Naive thymus-derived CD4-positive, alpha-beta T cell (primary cell): ENCODE measurements at places on chromosomes 7 and 10. TPM values are rescaled to one million over a fixed set of nuclear protein-coding genes. Genes with fewer than 3 reads are reported as not detected.

DNA sequence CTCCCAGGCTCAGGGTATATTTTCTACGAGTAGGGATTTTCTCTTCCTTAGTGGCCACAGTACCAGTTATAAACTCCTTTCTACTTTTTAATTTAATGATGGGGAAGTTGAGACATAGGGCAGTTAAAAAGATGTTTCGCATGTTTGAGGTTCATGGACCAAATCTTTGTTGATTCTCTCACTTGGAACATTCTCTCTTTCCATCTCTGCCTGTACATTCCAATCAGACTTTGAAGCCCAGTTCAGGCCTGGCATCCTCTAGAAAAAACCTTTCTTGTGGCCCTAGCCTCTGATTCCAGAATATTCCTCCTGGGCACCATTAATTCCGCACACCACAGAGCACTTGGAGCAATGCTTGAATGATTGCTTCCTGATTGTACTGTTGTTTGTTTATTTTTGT lies 18.5 kb downstream of the SLC13A4 start:
- H3K36me3 ChIP-seq = no peaks in the 10 kb centered on the region
- H3K27ac ChIP-seq = no peak overlapping the region
- H3K4me3 ChIP-seq = no peak overlapping the region
- no peak for DNase-seq
- H3K27me3 ChIP-seq = no peaks in the 10 kb centered on the region

GRCh38 chr7:36128448-36129047 lies 24.5 kb upstream of the EEPD1 start:
- H3K4me1 ChIP-seq = no peaks in the 10 kb centered on the region
- DNase-seq = no peak
- H3K36me3 ChIP-seq = no peaks in the 10 kb centered on the region
- no peak overlapping the region for H3K4me3 ChIP-seq
- H3K27me3 ChIP-seq = no peaks in the 10 kb centered on the region
- H3K27ac ChIP-seq = no peak overlapping the region

DNA sequence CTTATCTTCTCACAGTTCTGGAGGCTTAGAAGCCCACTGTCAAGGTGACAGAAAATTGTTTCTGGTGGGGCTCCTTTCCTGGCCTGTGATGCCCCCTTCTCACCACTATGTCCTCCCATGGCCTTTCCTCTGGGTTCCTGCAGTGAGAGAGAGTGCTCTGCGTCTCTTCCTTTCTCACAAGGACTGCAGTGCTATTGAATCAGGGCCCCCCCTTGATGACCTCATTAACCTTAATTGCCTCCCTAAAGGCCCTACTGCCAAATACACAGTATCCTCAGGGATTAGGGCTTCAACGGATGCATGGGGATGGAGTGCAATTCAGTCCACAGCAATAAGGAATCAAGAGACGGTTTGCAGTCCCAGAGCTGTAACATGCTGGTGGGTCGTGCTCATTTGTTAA lies 82.0 kb upstream of the GRB10 start:
- H3K36me3 ChIP-seq = no peaks in the 10 kb centered on the region
- H3K4me3 ChIP-seq = no peak overlapping the region
- H3K4me1 ChIP-seq = no peaks in the 10 kb centered on the region
- DNase-seq = no peak
- H3K27me3 ChIP-seq = no peaks in the 10 kb centered on the region

DNA sequence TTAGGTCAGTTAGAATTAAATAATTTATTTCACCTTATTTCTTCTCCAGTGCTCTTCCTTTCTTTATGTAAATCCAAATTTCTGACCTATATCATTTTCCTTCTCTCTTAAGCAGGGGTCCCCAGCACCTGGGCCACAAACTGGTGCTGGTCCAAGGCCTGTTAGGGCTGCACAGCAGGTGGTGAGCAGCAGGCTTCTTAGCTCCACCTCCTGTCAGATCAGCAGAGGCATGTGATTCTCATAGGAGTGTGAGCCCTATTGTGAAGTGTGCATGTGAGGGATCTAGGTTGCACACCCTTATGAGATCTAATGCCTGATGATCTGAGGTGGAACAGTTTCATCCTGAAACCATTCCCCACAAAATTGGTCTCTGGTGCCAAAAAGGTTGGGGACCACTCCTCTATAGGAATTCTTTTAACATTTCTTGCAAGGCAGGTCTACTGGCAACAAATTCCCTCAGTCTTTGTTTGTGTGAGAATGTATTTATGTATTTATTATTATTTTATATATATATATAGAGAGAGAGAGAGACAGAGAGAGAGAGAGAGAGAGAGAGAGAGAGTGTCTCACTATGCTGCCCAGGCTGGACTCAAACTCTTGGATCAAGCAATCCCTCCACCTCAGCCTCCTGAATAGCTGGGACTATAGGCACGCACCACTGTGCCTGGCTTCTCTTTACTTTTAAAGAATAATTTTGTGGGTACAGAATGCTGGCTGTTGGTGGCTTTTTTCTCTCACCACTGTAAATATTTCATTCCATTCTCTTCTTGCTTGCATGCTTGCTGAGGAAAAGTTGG lies 4.3 kb upstream of the ABCC2 start:
- H3K27me3 ChIP-seq = no peaks in the 10 kb centered on the region
- no peak for DNase-seq
- no peak overlapping the region for H3K27ac ChIP-seq
- no peak overlapping the region for H3K4me3 ChIP-seq
- H3K36me3 ChIP-seq = no peaks in the 10 kb centered on the region

GRCh38 chr7:151727579-151728285 lies 149.2 kb downstream of the PRKAG2 start:
- H3K36me3 ChIP-seq = no peaks in the 10 kb centered on the region
- no peaks in the 10 kb centered on the region for H3K4me1 ChIP-seq
- H3K27me3 ChIP-seq = no peaks in the 10 kb centered on the region

GRCh38 chr10:111934931-111935330 lies 248.6 kb downstream of the GPAM start:
- no peak for DNase-seq
- no peak overlapping the region for H3K4me3 ChIP-seq
- no peaks in the 10 kb centered on the region for H3K4me1 ChIP-seq
- H3K27ac ChIP-seq = no peak overlapping the region
- H3K27me3 ChIP-seq = no peaks in the 10 kb centered on the region

DNA sequence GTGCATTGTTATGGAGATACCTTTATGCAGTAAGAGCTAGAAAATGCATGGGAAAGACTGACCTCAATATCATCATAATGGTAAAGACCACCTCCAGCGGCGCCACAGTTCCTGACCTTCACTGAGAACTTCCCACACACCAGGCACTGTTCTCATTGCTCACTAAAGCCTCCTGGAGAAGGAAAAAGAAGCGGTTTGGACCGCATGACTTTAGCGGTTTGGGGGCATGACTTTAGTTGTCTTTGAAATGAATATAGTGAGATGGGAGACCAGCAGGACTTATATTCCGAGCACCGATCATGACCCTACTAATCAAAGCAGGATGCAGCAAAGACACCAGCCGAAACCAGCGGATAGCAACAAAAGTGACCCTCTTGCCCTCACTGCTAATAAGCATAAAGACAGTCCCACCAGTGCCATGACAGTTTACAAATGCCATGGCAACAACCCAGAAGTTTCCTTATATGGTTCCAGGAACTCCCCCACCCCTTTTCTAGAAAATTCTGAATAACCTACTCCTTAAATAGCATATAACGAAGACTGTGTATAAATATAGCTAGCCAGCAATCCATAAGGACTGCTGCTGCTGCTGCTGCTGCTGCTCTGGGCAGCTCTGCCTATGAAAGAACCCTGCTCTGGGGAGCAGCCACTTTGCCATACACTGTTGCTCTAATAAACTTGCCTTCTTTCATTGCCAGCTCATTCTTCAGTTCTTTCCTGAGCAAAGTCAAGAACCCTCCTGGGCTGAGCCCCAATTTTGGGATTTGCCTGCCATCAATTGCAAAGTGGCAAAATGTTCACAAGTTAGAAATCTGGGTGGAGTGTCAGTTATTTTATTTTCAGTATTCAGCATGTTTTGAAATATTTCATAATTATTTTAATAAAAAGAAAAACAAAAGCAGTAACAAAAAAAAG lies 694.1 kb downstream of the SUGCT start:
- no peak overlapping the region for H3K4me3 ChIP-seq
- no peak for DNase-seq
- H3K27me3 ChIP-seq = no peaks in the 10 kb centered on the region
- H3K36me3 ChIP-seq = no peaks in the 10 kb centered on the region
- H3K27ac ChIP-seq = no peak overlapping the region
- H3K4me1 ChIP-seq = no peaks in the 10 kb centered on the region

GRCh38 chr7:113084496-113085172 lies 2.0 kb downstream of the GPR85 start:
- no peak for DNase-seq
- H3K27me3 ChIP-seq = no peaks in the 10 kb centered on the region
- H3K36me3 ChIP-seq = no peaks in the 10 kb centered on the region
- H3K27ac ChIP-seq = no peak overlapping the region
- no peak overlapping the region for H3K4me3 ChIP-seq

DNA sequence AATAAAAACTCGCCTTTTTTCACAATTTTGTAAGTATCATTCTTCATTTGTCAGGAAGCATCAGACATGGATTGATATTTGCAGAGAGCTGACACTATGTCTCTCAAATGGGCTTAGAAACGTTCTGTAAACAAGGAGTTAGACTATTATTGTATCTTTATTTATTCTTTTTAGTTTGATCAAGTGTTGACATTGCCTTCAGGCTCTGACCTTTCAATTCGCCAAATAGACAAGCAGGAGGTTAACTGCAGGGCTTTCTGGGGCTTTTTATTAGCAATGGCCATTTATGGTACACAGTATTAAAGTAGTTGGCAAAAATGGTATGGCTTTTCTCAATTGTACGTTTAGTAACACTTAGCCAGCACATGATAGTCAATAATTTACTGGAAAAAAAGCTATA lies 221.7 kb downstream of the ZWINT start:
- H3K27ac ChIP-seq = no peak overlapping the region
- H3K4me1 ChIP-seq = no peaks in the 10 kb centered on the region
- DNase-seq = no peak
- H3K4me3 ChIP-seq = no peak overlapping the region

DNA sequence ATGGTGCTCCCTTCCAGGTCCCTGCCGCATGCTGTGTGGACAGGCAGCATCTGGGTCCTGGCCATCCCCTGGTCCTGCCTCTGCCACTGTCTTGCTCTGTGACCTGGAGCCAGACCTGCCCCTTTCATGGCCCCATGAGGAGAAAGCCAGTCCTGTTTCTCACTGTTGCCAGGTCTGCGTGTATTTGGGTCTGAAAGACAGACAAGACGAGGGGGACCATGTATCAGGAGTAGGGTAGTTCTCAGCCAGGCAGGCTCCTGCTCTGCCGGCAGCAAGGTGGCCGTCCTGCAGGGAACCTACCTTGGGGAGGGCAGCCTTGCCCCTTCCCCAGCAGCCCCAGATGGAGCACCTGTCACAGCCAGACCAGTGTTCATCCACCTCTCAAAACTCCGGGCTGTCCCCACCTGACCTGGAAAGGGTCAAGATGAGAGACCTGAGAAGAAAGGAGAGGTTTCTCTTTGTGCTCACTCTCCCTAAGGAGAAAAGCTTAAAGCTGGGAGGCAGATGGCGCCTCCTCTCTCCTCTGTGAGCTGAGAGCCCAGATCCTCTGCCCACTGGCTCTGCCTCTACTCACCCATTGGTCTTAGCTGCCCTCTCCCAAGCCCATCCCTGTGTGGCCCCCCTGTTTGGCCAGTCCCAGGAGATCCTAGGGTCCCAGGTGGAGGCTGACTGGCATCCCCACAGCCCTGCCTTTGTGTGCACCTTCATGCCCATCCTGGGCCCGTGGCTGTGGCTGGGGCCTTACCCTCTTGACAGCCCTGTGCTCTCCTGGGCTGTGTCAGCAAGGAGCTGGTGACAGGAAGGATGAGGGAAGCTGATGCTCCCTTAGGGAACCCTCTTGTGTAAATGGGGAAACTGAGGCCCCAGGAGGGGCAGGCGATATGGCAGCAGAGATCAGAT lies 116.1 kb upstream of the PCBD1 start:
- H3K27ac ChIP-seq = no peak overlapping the region
- H3K36me3 ChIP-seq = no peaks in the 10 kb centered on the region
- no peak overlapping the region for H3K4me3 ChIP-seq
- DNase-seq = no peak

- no peak overlapping the region for H3K4me3 ChIP-seq
- no peak for DNase-seq
- no peaks in the 10 kb centered on the region for H3K27me3 ChIP-seq
- H3K36me3 ChIP-seq = no peaks in the 10 kb centered on the region
- H3K4me1 ChIP-seq = no peaks in the 10 kb centered on the region
Measured at GRCh38 chr10:31590023-31590800, 271.2 kb downstream of the ZEB1 start.

GRCh38 chr10:118342638-118343020 lies 505 bp upstream of the FAM204A start:
- H3K27me3 ChIP-seq = no peaks in the 10 kb centered on the region
- no peaks in the 10 kb centered on the region for H3K36me3 ChIP-seq
- no peak for DNase-seq

GRCh38 chr10:96496281-96496925 lies 17.3 kb downstream of the TLL2 start:
- no peaks in the 10 kb centered on the region for H3K36me3 ChIP-seq
- H3K27me3 ChIP-seq = no peaks in the 10 kb centered on the region
- no peaks in the 10 kb centered on the region for H3K4me1 ChIP-seq
- H3K4me3 ChIP-seq = no peak overlapping the region
- H3K27ac ChIP-seq = no peak overlapping the region
- DNase-seq = no peak

DNA sequence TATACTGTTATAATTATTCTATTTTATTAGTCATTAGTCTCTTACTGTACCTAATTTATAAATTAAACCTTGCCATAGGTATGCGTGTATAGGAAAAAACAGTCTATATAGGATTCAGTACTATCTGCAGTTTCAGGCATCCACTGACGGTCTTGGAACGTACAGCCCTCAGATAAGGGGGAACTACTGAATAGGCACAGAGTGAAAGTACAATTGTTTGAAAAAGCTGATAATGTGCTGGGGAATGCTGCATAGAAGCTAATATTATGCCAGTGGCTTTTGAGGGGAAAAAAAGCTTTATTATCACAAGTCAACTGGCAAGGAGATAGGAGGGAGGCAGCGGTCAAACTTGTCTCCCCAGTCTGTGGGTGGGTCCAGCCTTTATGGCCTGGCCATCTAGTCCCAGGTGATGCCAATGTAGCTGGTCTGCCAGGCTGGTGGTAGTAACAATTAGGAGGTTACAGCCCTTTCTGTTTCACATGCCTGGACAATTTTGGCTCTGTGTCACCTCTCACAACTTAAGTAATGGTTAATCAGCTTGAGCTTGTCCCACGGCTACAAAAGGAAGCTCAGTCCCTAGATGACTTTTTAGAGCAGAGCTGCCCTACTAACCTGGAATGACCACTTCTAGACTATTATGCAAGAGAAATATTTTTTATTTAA lies 8.3 kb upstream of the FMC1 start:
- DNase-seq = no peak
- H3K27me3 ChIP-seq = no peaks in the 10 kb centered on the region
- no peak overlapping the region for H3K4me3 ChIP-seq
- no peaks in the 10 kb centered on the region for H3K36me3 ChIP-seq
- no peaks in the 10 kb centered on the region for H3K4me1 ChIP-seq
- no peak overlapping the region for H3K27ac ChIP-seq

INA gene
- not detected for total RNA-seq

PLAU gene
- 0.54 TPM for total RNA-seq

SPDYE9 gene
- not detected in 2 replicates for total RNA-seq

DENND2A gene
- not detected in 2 replicates for total RNA-seq

FRMD4A gene
- 0.98 TPM for total RNA-seq

CADPS2 gene
- total RNA-seq = not detected

GDF2 gene
- total RNA-seq = not detected

GNGT1 gene
- not detected for total RNA-seq

TRA2A gene
- total RNA-seq = 263 TPM
